Activated CD4-positive, alpha-beta memory T cell treated with anti-CD3 and anti-CD28 coated beads for 36 hours (primary cell): ENCODE measurements at places on chromosomes 2 and 18. TPM values are rescaled to one million over a fixed set of nuclear protein-coding genes. Genes with fewer than 3 reads are reported as not detected.

Gene ALK
- not detected for total RNA-seq

Gene SCYGR2
- not detected for total RNA-seq

Gene PRSS56
- total RNA-seq: not detected

Gene ZSCAN30
- total RNA-seq: 19.6 TPM

Gene LCT
- 0.05 TPM for total RNA-seq

Gene CHRND
- not detected for total RNA-seq

Gene ACP1
- total RNA-seq: 127 TPM

Gene SH2D6
- 1.4 TPM for total RNA-seq

Gene LINC00305
- not detected for total RNA-seq

Gene PRKAG3
- total RNA-seq: not detected

Gene HNMT
- total RNA-seq: not detected

Gene LOXHD1
- total RNA-seq: 0.05 TPM

Gene GPR45
- total RNA-seq: not detected

Gene GATA6
- total RNA-seq: 0.07 TPM

Gene HTR2B
- total RNA-seq: not detected
